ENCODE measurements at places on chromosomes 12 and 14.

- no peak for DNase-seq
Observed at GRCh38 chr12:127008755-127009403, 1258.1 kb upstream of the TMEM132C start.

DNA sequence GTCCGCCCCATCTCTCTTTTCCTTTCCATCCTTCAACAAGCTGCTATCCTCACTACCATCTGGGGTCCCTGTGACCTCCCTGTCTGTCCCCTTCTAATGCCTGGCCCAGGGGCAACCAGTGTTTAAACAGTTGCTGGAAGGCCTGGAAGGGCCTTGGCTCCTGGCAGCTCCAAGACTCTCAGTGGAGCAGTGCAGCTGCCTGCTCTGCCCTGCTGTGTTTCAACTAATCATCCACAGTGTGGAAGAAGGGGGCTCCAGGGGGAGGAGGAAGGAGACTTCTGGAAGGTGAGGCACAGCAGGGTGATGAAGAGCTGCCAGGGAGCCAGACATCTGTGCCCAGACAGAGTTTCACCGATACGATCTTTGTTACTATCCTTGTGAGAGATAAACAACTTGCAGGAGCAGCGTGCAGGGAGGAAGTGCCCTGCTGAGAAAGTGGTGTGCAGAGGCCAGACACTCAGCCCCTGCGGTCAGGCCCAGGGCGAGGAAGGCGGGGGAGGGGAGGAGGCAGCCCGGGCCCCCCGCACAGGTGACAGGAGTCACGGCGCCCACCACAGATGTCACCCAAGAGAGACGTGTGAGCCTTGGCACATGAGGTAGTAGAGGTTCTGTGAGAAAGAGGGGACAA lies 1061.8 kb downstream of the BCL11B start:
- DNase-seq = no peak

DNA sequence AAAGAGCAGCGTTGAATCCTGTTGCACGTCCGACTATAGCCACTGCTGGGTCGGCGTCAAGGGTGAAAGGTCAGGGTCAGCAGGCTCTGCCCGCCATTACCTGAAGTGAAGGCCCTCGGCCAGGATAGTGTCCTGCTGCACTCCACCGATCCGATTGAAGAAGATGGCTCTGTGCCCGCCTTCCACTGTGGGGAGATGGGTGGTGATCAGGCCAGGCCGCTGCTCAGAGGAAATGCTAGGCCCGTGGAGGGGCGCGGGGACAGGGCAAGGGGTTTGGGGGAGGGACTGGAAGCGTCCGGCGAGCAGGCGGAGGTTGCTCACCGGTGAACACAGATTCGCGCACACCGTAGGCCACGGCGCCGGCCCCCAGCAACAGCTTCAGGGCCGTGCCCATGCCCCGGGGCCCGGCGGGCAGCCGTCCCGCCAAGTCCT lies 352 bp downstream of the PHB2 start:
- DNase-seq = no peak

- DNase-seq = no peak
Observed at GRCh38 chr12:131385313-131386166, 325.4 kb upstream of the SFSWAP start.

DNA sequence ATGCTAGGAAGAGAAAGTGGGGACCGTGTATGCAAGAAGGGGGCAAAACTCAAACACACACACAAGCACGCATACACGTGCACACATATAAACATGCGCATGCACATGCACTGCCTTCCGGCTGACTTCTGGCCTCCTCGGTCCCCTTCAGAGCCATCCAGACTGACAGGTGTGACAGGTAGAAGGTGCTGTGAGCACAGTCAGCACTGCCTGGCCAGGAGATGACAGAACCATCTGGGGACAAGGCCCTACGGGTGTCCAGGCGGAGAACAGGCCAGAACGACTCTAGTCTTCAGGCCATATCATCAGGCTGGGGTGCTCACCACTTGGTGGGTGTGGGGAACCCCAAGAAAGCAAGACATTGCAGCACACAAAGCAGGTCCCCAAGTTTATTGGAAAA lies 7.3 kb downstream of the KRT83 start:
- DNase-seq = no peak

DNA sequence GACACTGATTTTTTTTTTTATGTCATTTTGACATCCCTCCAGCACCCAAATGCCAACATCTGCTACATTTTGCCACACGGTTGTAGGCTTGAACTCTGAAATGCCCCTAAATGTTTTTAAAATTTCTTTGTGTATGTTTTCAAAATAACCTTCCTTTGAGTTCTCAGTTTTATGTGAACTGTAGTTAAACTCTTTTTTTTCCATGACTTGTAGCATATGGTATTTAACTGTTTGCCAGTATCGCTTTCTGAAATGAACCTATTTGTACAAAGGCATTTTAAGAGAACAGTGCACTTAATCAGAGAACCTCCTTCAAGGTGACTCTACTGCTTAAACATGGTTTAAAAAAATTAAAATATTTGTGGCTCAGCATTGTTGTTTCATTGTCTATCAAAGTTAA lies 61.5 kb downstream of the PDE3A start:
- no peak for DNase-seq

DNA sequence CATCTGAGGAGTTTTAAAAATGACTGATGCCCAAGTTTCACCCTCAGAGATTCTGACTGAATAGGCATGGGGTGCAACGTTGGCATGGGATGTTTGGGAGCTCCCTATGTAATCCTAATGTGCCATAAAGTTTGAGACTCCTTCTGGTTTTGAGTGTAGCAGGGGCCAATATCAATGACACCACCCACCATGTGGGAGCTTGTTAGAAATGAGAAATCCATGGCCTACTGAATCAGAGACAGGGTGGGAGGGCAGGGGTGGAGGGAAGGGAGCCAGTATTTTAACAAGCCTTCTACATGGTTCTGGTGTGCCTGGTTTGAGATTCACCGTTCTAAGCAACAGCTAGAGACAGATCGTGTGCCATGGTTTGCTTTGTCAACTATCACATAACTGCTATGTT lies 46.1 kb downstream of the VCPKMT start:
- DNase-seq = no peak

- no peak for DNase-seq
Observed at GRCh38 chr14:102320033-102320660, 601 bp downstream of the ZNF839 start.

GRCh38 chr12:48750769-48751356 lies 34.4 kb upstream of the CCNT1 start:
- no peak for DNase-seq

DNA sequence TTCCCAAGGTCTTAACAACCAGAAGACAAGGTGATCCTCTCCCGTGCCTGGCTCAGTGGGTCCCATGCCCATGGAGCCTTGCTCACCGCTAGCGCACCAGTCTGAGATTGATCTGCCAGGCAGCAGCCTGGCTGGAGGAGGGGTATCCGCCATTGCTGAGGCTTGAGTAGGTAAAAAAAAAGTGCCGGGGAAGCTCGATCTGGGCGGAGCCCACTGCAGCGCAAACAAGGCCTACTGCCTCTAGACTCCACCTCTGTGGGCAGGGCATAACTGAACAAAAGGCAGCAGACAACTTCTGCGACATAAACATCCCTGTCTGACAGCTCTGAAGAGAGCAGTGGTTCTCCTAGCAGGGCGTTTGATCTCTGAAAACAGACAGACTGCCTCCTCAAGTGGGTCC lies 104.0 kb downstream of the C14orf39 start:
- no peak for DNase-seq

GRCh38 chr12:125006365-125006764 lies 12.9 kb downstream of the BRI3BP start:
- DNase-seq = no peak

DNA sequence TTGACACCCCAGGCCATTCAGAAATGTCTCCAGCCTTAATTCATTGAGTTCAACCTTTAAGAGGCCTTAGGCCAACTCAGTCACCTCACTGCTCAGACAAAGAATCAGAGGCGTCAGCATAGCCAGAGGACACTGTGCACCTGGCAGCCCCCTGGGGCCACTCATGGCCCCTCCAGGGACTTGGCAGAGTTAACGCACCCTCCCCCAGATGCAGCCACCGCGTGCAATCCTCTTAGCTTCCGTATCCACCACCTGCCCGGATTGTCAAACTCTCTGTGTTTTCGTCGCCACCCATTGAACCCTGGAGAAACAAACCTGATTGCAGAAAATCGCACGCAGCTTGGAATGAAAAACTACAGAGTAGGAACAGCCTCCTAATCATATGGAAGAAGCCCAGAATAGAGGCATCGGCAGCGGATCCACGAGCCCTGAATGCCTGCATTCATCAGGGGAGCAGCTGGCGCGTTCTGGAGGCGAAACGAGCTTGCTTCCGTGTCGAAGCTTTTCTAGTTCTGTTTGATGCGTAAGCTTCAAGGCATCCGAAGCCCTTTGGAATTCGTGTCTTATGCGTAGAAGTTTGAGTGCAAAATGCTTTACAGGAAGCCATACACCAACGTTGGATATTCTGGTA lies 22.4 kb downstream of the BRI3BP start:
- no peak for DNase-seq

DNA sequence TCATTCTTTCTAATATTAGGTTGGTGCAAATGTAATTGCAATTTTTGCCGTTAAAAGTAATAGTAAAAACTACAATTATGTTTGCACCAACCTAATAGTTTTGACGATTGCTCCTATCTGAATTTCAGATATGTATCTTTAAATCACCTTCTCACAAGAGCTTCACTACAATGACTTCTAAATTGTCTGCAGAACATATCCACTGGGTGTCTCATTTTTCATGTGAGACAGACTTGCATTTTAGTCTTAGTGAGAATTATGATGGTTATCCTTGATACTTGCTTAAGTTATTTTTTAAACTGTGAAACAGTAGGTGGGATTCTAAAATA lies 84.6 kb downstream of the ITPR2 start:
- DNase-seq = no peak

DNA sequence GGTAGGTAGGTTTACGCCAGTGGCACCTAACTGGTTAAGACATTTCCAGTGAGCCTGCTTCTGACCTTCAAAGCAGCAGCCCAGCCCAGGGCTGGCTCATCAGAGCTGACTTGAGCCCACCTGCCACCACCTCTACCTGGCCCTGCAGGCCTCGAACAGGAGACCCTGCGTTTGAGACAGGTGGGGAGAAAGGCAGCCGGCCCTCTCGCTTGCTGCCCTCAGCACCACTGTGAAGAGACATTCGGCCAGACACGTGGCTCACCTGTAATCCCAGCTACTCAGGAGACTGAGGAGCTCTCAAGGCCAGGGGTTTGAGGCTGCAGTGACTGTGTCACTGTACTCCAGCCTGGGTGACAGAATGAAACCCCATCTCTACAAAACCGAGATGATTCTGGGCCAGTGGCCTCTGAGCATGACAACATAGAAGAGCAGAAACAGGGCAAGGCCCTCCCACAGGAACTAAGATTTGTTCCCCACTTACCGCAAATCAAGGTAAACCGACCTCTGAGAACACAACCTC lies 74.2 kb downstream of the TESC start:
- no peak for DNase-seq

DNA sequence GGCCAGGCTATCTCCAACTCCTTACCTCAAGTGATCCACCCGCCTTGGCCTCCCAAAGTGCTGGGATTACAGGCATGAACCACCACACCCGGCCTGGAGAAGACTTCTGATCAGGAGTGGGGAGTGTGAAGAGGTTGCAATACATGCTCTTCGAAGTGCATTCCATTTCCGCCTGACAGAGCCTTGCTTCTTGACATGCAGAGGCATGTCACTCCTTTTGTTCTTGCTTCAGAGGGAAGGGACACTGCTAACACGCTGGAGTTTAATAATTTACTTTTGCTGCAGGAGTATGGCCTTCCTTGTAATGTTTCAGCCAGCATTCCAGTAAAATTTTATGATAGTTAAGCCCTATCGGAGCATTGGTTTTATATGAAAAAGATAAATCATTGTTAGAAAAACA lies 74.9 kb downstream of the SLC25A47 start:
- DNase-seq = no peak

- no peak for DNase-seq
Observed at GRCh38 chr14:69654116-69654515, 42.7 kb downstream of the SUSD6 start.

- no peak for DNase-seq
Observed at GRCh38 chr14:51269634-51270033, 29.6 kb downstream of the TMX1 start.

DNA sequence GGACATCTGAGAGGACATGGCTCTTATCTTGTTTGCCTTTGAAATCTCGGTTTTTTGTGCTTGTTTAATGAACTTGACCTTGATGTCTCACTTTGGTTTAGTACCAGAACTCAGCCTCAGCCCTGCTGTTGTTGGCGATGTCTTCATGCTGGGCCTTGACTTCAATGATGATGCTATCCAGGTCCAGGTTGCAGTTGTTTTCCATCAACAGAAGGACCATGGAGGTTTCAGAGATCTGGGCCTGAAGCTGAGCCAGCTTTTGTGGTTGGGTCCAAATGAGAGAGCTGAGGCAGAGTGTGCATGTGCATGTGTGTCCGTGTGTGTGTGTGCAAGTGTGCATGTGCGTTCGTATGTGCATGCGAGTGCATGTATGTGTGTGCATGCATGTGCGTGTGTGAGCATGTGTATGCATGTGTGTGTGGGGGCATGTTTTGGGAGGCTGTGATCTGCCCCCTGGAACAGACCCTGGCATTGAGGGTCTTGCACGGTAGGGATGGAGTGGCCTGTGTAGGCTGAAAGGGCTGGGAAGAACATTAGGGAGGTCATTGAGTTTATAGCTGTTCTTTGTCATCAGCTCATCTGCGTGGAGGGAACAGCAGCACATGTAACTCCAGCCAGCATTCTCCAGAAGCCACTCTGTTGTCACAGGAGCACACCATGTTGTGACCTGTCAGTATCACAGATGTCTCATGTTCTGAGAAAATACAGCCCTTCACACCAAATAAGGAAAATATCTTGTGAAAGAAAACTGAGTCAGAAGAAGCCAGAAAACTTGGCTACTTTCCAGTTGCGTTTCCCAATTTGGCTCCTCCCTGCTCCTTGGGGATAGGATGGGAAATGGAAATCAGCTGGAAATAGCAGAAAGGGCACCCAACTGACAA lies 10.0 kb upstream of the KRT82 start:
- no peak for DNase-seq

GRCh38 chr12:131379738-131380137 lies 331.2 kb upstream of the SFSWAP start:
- DNase-seq = no peak

DNA sequence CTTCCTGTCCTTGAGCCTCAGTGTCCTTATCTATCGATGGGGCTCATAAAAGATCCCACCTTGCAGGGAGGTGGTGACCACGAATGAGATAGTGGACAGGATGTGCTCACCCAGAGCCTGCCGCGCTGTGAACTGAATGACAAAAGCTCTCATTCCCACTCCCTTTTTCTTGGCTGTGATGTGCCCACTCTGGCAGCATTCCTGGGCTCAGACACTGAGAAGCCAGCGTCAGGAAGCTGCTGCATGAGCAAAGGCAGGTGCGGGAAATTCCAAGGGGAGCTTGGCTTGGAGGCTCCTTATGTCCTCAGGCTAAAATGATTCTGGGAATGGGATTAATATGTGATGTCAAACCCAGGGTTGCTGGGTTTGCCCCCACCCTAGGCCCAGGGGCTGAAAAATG lies 61.6 kb downstream of the EFCAB11 start:
- no peak for DNase-seq

All from stimulated activated CD8-positive, alpha-beta memory T cell treated with anti-CD3 and anti-CD28 coated beads, Interleukin-4, amount 100 ng/mL, for 4 hours (primary cell).